ENCODE measurements at places on chromosomes 4 and X.
A peak's percentile ranks its signal among the peaks of the same experiment; 100 is the strongest.

DNA sequence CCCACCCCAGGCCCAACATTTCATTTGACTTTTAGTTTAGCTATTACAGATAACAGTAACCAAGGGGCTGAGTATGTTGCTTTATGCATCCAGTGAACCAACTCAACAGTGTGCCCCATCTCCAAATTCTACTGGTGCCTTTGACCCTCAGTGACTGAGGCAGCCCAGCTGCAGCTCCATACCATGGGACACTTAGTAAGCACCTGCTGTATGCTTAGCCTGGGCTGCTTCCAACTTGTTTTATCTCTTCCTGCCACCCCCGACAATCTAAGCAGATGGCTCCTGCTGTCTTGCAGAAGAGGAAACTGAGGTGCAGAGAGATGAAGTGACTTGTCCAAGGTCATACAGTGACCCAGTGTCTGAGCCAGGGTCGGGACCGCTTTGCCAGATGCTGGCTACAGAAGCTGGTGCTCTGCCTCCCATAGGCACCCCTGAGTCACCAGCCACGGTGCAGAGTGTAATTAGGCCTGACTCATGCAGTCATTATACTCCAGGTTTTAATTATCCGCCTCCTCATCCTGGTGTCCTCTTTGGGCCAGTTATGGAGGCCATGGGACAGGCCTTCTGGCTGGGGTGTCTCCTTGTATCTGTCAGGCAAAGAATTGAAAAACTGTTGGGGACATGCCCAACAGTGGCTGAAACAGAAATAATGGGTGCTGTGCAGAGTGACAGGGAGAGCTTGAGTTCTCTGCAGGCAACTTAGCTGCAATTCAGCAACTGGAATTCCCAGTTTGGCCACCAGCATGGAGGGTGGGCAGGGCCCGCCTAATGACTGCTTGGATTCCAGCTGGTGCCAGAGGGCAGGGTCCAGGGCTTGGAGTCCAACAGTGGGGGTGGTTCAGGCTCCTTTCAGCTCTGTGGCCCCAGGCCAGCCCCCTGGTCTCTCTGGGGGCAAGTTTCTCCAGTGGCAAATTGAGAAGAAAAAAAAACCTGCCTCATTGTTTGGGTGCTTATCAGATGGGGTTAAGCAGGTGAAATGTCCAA is 8.2 kb upstream of the GPR78 start:
- no peaks in the 10 kb centered on the region for H3K4me1 ChIP-seq
- no peaks in the 10 kb centered on the region for H3K27me3 ChIP-seq
- H3K36me3 ChIP-seq: no peaks in the 10 kb centered on the region
- DNase-seq: no peak
- H3K4me3 ChIP-seq: no peak overlapping the region

- H3K27ac ChIP-seq: no peak overlapping the region
- H3K4me3 ChIP-seq: no peak overlapping the region
- no peak for DNase-seq
- no peaks in the 10 kb centered on the region for H3K4me1 ChIP-seq
- no peaks in the 10 kb centered on the region for H3K27me3 ChIP-seq
Measured at GRCh38 chr4:90486346-90486745, 359.2 kb downstream of the CCSER1 start.

DNA sequence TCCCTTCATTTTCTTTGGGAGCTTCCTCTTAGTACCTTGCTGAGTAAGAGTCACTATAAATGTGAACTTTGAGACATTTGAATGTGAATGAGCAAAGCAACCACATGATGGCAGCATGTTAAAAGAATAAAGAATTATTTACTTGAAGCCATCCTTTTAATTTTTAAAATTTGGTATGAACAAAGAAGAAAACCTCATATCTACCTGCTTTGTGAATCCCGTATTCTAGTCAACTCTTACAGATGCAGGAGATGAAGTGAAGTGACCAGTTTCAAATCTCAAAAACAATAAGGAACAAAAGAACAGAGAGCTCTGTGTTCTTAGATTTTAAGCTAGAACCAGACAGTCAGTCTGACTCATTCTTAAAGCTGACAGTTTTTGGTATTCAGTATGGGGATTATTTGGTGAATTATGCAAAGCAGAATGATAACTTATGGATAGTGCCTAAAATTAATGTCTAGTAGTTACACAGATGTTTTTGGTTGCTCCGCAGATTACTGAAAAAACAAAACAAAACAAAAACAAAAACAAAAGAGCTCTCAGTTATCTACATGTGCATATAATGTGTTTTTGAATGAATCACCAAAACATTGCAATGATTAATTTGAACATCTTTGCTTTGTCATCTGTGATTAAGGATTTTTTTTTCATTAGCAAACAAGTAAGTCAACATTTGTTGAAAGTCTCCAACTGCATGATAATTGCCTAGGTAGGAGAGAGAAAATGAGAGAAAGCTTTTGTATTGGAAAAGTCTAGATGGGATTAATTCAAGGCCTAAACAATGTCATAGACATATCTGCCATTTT is 48.2 kb upstream of the H2AZ1 start:
- H3K27me3 ChIP-seq: no peaks in the 10 kb centered on the region
- H3K27ac ChIP-seq: no peak overlapping the region
- H3K4me3 ChIP-seq: no peak overlapping the region
- DNase-seq: no peak
- no peaks in the 10 kb centered on the region for H3K36me3 ChIP-seq
- H3K4me1 ChIP-seq: no peaks in the 10 kb centered on the region

GRCh38 chrX:46838486-46838870 is 1.6 kb downstream of the RP2 start:
- no peaks in the 10 kb centered on the region for H3K36me3 ChIP-seq
- H3K4me3 ChIP-seq: no peak overlapping the region
- no peak overlapping the region for H3K27ac ChIP-seq
- H3K4me1 ChIP-seq: no peaks in the 10 kb centered on the region

- no peaks in the 10 kb centered on the region for H3K36me3 ChIP-seq
- no peak for DNase-seq
- no peak overlapping the region for H3K27ac ChIP-seq
- H3K4me3 ChIP-seq: no peak overlapping the region
- no peaks in the 10 kb centered on the region for H3K4me1 ChIP-seq
Measured at GRCh38 chr4:121789960-121790829, 10.9 kb upstream of the EXOSC9 start.

DNA sequence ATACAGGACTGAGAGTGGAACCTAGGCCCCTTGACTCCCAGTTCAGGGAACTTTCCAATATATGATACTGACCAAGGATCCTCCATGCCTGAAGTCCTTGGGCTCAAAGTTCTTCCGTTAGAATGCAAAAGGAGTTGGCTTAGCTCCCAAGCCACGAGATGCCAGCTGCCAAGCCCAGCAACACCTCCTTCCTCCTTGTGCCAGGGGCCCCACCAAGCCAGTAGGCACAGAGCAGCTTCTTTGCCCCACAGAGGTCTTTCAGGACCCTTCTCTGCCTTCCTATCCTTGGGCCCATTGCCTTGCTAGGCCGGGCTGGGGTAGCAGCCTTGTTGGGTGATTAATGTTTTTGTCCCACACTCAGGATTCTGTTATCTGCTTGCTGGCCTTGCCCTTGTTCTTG is 105.6 kb downstream of the EFNB1 start:
- H3K4me1 ChIP-seq: no peaks in the 10 kb centered on the region
- H3K4me3 ChIP-seq: no peak overlapping the region
- no peak overlapping the region for H3K27ac ChIP-seq
- H3K27me3 ChIP-seq: no peaks in the 10 kb centered on the region

- H3K4me1 ChIP-seq: peaks cover 10% of the 10 kb centered on the region
- peak overlapping the region; percentile 58 for H3K4me3 ChIP-seq
- DNase-seq: no peak
- peak overlapping the region; percentile 89 for H3K27ac ChIP-seq
- no peaks in the 10 kb centered on the region for H3K36me3 ChIP-seq
- H3K27me3 ChIP-seq: no peaks in the 10 kb centered on the region
Measured at GRCh38 chr4:128288689-128289106, 1.1 kb upstream of the PGRMC2 start.
